Diencephalon (tissue), 1 donor: ENCODE measurements at places on chromosomes 7 and 10. TPM values are rescaled to one million over a fixed set of nuclear protein-coding genes. Genes with fewer than 3 reads are reported as not detected.

Gene PRPS1L1
- not detected for total RNA-seq

Gene PTTG1IP2
- not detected for total RNA-seq

Gene SPAM1
- total RNA-seq = not detected

Gene VWDE
- total RNA-seq = 2.1 TPM

Gene VIM
- 259 TPM for total RNA-seq
